ENCODE measurements at places on chromosomes 6 and 20.

DNA sequence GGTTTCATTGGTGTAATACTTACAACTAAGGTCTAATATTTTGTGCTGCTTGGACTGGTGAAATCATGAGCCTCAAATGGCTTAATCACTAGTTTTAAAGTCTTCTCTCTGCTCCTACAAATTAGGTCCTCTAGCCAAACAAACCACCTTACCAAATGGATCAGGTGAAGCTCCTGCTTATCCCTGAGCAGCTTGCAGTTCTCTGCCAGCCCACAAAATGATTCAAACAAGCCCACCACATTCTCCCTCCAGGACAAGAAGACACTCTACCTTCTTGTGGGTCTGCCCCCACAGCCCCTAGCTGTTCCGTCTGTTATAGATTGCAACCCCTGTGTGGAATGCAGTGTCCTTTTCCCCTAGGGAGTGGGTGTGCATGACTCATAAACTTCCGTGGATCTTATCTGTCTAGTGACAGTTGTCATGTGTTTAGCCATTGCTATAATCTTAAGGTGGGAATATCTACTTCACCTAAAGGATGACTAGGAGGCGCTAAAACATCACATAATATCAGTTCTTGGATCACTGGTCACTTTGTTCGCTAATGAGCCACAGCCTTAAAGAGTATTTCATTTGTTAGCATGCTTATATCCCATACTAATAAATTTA, 940.5 kb upstream of the MANEA start:
- DNase-seq, result no peak

- DNase-seq, result no peak
Measured at GRCh38 chr6:140285471-140285870, 911.0 kb upstream of the CITED2 start.

- DNase-seq, result no peak
Measured at GRCh38 chr6:15096894-15097837, 148.7 kb upstream of the JARID2 start.

- peak; percentile 63 for DNase-seq
Measured at GRCh38 chr6:35452183-35453090, at the start of gene FANCE. TSS of gene FANCE (plus strand) at chr6:35452338. CDS start at chr6:35452546, 208 bp downstream.

DNA sequence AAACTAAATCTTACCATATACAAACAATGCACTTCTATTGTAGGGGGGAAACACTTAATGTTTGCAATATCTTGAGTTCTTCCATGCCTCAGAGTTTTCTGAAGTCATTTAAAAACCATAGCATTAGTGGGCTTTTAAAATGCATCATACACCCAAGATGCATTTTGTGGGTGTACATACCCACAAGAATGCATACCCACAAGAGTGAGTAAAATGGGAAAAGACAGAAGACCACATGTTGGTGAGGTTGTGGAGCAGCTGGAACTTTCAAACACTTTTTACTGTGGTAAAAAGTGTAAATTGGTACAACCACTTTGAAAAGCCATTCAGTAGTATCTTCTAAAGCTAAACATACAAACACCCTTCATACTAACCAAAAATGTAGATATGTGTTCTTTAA, 57.5 kb downstream of the CYB5R4 start:
- no peak for DNase-seq

DNA sequence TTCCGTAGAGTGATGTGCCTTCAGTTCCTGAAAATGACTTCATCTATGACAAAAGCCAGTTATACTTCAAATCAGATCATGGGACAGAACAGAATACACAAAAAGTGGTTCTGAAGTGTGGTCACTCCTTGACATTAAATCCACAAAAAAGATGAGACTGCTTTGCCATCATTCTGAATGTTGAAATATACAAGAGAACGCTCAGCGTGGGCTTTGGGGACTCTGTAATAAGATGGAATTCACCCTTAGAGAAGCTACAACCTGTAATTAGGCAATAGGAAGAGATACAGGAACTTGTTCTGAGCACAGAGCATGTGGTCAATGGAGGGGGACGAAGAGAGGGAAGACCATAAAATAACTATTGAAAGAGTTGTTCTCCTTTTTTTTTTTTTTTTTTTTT, 184.3 kb downstream of the CARMIL1 start:
- no peak for DNase-seq
